ENCODE measurements at places on chromosomes 4 and X. TPM values are rescaled to one million over a fixed set of nuclear protein-coding genes. Genes with fewer than 3 reads are reported as not detected.
A peak's percentile ranks its signal among the peaks of the same experiment; 100 is the strongest.

DNA sequence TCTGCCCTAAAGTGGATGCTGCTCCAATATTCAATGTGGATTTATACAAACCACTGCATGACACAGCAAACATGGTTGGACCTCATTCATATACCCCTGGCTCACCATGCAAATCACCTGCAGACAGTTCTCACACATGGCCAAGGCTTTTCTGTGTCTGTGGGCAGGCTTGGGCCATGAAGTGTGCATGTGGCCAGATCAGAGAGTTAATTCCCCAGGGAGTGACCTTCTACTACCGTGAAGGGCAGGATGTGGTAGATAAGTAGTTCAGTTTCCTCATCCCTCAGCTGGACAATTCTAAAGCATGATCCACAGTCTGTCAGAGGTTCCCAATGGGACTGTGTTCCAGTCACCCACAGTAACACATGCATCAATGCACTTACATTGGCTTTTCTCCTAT, 24.6 kb upstream of the BCLAF3 start:
- H3K27ac ChIP-seq: no peak overlapping the region
- no peaks in the 10 kb centered on the region for H3K27me3 ChIP-seq
- no peaks in the 10 kb centered on the region for H3K4me1 ChIP-seq
- no peak overlapping the region for H3K4me3 ChIP-seq
- H3K36me3 ChIP-seq: peaks cover 12% of the 10 kb centered on the region
- DNase-seq: no peak

DNA sequence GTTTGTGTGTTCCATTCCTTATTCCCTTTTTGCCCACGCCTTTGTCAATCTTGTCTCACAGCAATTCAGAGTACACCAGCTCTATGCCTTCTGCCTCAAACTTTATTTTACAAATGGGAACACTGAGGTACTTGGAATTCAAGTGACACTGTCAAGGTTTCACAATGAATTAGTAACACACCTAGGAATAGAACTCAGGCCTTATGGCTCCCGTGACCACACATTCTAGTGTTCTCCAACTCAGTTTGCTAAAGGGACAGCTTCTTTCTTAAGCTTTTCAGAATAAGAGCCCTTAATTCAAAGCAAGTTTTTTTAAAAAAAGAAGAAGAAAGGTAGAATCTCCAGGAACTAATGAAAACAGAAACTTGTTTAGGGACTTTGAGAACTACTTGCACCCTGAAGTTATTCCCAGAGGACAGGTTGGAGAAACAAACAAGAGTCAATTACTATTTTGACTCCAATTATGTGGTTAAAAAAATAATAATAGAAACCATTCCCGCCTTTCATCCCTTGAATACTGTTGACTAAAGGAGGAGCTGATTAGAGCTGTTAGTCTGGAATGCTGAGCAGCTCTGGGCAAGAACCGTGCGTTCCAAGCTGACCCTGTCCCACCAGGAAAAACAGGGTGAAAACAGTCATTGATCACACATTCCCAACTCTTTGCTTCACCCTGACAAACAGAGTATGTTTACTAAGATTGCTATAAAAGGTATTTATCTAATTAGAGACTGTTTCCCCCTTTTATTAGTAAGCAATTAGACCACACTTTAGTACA, 408.8 kb upstream of the CNKSR2 start:
- H3K36me3 ChIP-seq: peaks cover 11% of the 10 kb centered on the region
- no peaks in the 10 kb centered on the region for H3K27me3 ChIP-seq
- H3K27ac ChIP-seq: no peak overlapping the region
- no peak overlapping the region for H3K4me3 ChIP-seq
- H3K4me1 ChIP-seq: no peaks in the 10 kb centered on the region
- no peak for DNase-seq

DNA sequence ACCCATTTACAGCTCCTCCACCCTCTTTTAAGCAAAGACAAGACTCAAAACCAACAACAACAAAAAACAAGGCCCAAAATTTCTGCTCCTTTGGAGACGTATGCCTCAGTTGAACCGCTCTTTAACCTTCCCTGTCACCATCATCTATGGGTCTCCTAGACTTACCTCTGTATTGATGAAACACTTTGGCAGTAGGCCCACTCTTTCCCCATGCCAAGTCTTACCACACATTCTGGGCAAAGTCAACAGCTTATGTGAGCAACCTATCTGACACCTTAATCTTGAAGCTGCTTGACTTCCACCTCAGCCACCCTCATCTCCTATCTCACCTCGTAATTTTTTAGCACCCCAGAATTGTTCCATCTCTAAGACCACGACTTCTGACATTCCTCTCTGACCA, 99.7 kb upstream of the CXorf66 start:
- no peaks in the 10 kb centered on the region for H3K4me1 ChIP-seq
- no peak overlapping the region for H3K27ac ChIP-seq
- H3K4me3 ChIP-seq: no peak overlapping the region

- H3K36me3 ChIP-seq: no peaks in the 10 kb centered on the region
- no peaks in the 10 kb centered on the region for H3K4me1 ChIP-seq
- no peak overlapping the region for H3K4me3 ChIP-seq
- no peaks in the 10 kb centered on the region for H3K27me3 ChIP-seq
- DNase-seq: no peak
Observed at GRCh38 chr4:95524729-95525128, 24.0 kb downstream of the UNC5C start.

- no peaks in the 10 kb centered on the region for H3K4me1 ChIP-seq
- DNase-seq: no peak
- H3K27ac ChIP-seq: no peak overlapping the region
- no peaks in the 10 kb centered on the region for H3K36me3 ChIP-seq
Observed at GRCh38 chr4:8022767-8023695, 83.4 kb upstream of the AFAP1 start.

DNA sequence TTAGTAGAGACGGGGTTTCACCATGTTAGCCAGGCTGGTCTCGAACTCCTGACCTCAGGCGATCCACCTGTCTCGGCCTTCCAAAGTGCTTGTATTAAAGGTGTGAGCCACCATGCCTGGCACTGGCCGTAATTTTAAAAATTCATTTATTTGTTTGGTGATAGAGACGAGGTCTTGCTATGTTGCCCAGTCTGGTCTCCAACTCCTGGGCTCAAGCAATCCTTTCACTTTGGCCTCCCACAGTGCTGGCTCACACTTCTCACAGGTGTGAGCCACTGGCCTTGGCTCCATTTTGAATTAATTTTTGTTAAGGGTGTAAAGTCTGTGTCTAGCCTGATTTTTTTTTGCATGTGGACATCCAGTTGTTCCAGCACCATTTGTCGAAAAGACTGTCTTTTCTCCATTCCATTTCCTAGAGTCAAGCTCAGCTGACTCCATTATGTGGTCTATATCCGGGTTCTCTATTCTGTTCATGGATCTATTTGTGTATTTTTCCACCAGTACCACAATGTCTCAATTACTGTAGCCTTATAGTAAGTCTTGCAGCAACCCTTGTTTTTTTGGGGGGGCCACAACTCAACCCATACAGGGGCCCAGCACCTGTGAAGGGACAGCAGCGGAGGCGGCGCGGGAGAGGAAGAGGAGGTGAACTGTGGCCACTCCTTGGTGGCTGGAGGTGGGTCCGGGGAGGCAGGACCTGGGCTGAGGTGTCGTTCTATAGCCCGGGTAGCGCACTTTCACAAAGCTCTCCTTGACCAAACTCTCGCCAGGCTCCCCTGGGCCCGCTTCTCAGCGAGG, 1.5 kb upstream of the NSD2 start:
- no peak overlapping the region for H3K27ac ChIP-seq
- no peak for DNase-seq
- no peaks in the 10 kb centered on the region for H3K4me1 ChIP-seq

Gene GAGE1
- not detected for total RNA-seq

GRCh38 chr4:34182306-34182705, 2062.0 kb downstream of the ARAP2 start:
- no peaks in the 10 kb centered on the region for H3K27me3 ChIP-seq
- no peak for DNase-seq
- no peak overlapping the region for H3K27ac ChIP-seq
- peaks cover 9% of the 10 kb centered on the region for H3K4me1 ChIP-seq
- H3K4me3 ChIP-seq: no peak overlapping the region
- H3K36me3 ChIP-seq: no peaks in the 10 kb centered on the region

DNA sequence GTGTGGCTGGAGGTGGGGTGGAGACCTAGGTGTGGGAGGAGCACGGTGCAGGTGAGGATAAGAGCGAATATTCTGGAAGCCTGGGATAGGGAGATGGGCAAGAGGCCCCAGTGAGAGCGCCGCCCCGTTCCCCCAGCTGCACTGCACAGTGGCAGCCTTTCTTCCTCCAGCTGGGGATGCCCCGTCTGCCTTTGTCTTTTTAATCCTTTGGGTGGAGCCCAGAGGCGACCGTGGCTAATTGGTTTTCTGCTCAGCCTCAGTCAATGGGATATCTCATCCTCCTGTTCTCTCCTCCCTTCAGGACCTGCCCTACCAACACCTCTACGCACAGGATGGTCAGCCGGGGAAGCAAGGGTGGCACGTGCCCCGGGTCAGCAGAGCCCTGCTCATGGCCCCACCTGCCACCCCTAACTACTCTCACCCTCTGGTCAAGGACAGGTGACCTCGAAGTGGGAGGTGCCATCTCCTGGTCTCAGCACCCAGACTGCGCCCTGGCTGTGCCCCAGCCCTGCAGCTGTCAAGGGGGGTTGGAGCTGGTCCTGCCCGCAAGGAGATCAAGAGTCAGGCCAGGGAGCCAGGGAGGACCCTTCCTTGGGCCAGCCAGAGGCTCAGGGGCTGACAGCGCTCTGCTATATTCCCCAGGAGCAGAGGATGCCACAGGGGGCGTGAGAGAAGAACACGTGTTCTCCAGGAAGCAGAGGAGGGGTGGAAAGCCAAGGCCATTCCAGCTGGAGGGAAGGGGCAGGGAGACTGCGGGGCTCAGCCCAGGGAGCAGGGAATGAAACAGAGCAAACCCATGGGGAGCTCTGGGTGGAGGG, 64.0 kb downstream of the ADRA2C start:
- H3K4me1 ChIP-seq: peaks cover 6% of the 10 kb centered on the region
- H3K36me3 ChIP-seq: no peaks in the 10 kb centered on the region
- no peak overlapping the region for H3K27ac ChIP-seq
- no peaks in the 10 kb centered on the region for H3K27me3 ChIP-seq
- DNase-seq: peak; percentile 64
- no peak overlapping the region for H3K4me3 ChIP-seq

Gene SPANXA1
- total RNA-seq: not detected

Gene TDO2
- not detected for total RNA-seq

DNA sequence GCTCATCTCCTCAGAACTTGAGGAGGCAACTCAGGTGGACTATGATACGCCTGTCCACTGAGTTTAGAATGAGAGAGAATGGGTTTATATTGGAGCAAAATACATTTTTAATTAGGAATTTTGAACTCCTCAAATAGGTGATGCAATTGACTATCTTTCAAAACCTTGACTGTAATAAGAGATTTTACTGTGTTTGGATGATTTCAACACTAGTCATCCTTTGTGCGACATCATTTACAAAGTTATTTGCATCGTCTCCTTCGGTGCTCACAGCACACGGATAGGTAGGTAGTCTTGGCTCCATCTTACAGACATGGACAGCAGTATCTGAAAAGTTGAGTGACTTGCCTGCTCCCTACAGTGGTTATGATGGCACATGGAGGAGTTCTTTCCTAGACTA, 67.0 kb downstream of the AASDH start:
- H3K27ac ChIP-seq: no peak overlapping the region
- H3K4me1 ChIP-seq: no peaks in the 10 kb centered on the region
- H3K27me3 ChIP-seq: no peaks in the 10 kb centered on the region
- no peak overlapping the region for H3K4me3 ChIP-seq
- DNase-seq: no peak

DNA sequence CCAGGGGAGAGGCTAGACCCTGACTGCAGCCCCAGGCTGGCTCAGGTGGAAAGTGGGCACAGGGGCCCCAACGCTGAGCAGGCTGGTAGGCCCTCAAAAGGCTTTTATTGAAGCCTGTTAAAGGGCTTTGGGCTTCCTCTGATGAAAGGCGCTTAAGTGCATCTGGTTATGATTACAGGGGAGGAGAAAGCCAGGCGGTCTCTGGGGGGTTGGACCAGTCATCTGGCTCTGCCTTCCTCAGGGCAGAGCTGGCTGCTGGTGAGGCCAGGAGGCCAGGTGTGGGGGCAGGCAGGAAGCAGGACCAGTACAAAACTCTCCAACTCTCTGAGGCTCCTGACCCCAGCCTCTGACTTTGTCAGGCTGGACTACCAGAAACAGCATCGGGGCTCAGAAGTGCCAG, 68.8 kb upstream of the BCOR start:
- H3K36me3 ChIP-seq: peaks cover 2% of the 10 kb centered on the region
- peaks cover 23% of the 10 kb centered on the region for H3K4me1 ChIP-seq
- H3K27ac ChIP-seq: no peak overlapping the region

- no peaks in the 10 kb centered on the region for H3K4me1 ChIP-seq
- H3K36me3 ChIP-seq: peaks cover 19% of the 10 kb centered on the region
Observed at GRCh38 chr4:5735463-5735862, 24.5 kb downstream of the EVC start.

DNA sequence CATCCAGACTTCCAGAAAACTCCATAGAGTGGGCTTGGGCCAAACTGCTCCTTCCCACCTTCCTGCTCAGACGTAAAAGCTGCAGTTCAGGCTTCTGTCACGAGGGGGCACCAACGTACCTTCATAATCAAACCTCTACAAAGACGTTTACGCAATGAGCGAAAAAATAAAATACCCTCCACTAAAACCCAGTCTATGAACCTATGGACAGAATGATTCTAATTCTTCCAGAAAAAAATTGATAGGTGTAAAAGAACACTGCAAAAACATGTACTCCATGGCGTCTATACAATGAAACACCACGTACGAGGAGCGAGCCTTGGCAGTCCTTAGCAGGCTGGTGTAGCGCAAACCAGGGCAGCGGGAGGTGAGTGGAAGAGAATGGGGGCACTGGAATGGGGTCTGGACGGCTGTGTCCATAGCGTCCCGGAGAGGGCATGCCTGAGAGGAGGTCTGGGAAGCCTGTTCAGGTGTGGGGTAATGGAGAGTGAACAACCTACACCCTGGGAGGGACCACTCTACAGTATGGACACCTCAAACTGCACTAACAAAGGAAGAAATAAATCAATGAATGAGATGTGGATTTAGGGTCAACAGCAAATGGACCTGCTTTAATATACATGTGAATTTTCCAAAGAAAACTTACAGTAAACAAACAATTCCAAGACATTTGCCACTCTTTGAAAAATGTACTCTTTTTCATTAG, 14.4 kb upstream of the RAB40A start:
- H3K4me3 ChIP-seq: peak overlapping the region; percentile 81
- no peaks in the 10 kb centered on the region for H3K4me1 ChIP-seq
- no peak overlapping the region for H3K27ac ChIP-seq

- no peak overlapping the region for H3K4me3 ChIP-seq
- no peak overlapping the region for H3K27ac ChIP-seq
- H3K4me1 ChIP-seq: 0 out of 2 replicates have a peak, but pooled peaks cover 2% of the 10 kb centered on the region
- DNase-seq: no peak
- H3K27me3 ChIP-seq: no peaks in the 10 kb centered on the region
- H3K36me3 ChIP-seq: no peaks in the 10 kb centered on the region
Observed at GRCh38 chr4:89301003-89301402, 6.6 kb downstream of the GPRIN3 start.

Gene NUP62CL
- 4.3 TPM for total RNA-seq

Gene MAGIX
- 1.3 TPM for total RNA-seq

Gene SULT1E1
- total RNA-seq: not detected
